ENCODE measurements at places on chromosomes 2 and 18.

DNA sequence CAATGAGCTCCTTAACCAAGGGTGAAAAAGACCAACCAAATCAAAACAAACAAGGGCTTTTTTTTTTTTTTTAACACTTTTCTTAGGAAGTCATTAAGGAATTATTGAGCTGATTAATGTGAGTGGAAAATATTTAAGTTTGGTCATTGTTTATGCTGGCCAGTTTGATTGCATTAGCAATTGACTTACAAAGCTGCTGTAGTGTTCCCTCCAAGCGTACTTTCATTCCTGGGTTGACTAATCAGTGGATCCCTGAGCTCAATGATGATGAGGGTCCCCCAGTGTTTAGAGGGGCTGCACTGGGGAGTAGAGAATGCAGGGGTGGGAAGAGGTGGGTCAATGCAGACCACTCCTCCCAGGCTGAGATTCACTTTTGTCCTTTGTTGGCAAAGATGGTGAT is 119.3 kb downstream of the PRKCE start:
- DNase-seq, result no peak

- no peak for DNase-seq
These were observed 99.6 kb downstream of the ADD2 start for GRCh38 chr2:70668432-70668831.

DNA sequence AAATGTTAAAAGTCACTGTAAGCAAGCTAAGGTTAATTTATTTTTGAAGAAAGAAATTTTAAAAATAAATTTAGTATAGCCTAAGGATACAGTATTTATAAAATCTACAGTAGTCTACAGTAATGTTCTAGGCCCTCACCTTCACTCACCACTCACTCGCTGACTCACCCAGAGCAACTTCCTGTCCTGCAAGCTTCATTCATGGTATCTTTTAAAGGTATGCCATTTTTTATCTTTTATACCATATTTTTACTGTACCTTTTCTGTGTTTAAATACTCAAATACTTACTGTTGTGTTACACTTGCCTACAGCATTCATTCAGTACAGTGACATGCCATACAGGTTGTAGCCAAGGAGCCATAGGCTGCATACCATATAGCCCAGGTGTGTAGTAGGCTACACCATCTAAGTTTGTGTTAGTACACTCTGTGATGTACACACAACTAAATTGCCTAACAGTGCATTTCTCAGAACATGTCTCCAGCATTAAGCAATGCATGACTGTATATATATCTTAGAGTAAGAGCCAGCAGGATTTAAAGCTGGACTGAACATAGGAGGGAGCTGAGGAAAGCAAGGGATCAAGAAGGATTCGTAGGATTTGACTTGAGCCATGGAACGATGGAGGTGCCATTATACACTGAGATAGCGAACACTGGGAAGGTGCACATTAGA is 83.1 kb upstream of the KLF7 start:
- no peak for DNase-seq

DNA sequence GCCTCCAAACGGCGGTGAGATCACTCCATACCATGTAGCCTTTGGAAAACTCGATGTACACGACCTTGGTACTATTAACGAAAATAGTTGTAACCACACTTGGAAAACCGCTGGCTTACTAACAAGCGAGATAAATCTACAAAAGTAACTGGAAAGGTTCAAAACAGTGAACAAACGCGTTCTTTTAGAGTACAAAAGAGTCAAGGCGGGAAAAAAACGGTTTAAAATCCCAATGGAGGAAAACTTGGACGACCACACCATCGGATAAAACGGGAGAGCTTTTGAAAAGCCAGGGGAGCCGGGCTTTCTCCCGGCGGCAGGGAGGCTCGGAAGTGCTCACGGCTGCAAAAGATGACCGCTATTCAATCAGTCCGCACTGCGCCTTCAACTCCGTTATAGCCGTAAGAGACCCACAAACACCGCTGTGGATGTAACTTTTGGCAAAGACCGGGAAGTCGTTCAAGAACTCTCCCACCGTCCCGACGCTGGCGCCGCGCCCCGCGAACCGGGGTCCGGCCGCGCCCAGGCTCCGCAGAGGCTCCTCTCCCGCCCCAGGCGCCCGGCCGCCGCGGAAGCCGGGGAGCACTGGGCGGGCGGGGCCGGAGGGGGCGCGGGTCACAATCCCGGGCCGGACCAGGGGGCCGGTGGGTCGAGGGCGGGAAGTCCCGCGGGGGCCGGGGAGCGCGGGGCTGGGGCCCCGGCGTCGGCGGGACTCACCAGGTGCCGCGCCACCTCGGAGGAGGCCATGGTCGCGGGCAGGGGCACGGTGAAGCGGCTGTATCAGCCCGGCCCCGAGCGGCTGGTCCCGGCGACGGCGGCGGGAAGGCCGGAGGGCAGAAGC is 465 bp downstream of the SEPTIN10 start:
- DNase-seq, result no peak

- peak; percentile 3 for DNase-seq
These were observed 75.8 kb upstream of the SLC1A4 start for GRCh38 chr2:64913357-64913869.

GRCh38 chr18:46445522-46446313 is 211.3 kb downstream of the LOXHD1 start:
- DNase-seq, result no peak

DNA sequence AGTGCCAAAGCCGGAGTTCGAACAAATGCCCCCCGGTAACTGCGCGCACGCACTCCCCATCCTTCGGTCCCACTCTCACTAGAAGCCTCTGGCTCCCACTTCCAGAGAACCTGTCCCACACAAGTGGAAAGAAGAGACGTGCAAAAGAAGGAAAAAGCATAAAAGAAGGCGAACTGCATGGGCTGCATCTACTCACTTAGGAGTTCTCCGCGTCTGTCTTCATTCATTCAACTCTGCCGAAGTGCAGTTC is 312 bp downstream of the NR4A2 start:
- peak; percentile 35 for DNase-seq

- DNase-seq, result no peak
These were observed 56.7 kb downstream of the MALT1 start for GRCh38 chr18:58727776-58728500.

DNA sequence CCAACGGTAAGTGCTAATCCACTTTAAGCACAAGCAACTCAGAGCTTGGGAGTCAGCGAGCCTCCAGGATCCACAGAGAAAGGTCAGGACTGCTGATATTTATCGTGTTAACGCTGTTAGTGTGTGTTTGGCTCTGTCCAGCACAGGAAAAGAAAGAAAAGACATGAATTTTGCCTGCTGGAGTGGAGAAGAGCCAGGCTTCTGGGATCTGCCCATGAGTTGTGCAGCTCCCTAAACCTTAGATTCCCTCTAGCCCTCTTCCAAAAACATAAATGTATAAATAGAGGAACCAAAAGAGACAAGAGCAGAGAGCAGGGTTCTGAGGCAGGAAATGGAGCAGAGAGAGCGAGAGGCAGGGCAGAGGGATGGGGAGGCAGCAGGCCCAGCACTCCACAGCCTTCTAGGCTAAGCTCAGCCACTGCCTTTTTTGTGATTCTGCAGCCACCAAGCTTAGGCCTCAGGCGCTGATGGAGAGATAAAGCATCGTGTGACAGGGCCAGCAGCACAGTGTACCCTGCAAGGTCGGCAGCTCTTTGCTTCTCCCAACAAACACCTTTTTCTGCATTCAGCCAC is 14.5 kb upstream of the MAT2A start:
- no peak for DNase-seq

- DNase-seq, result no peak
These were observed 221.5 kb upstream of the SMAD7 start for GRCh38 chr18:49172246-49172645.

- DNase-seq, result no peak
These were observed 118.6 kb downstream of the ANKRD44 start for GRCh38 chr2:197191940-197192322.

DNA sequence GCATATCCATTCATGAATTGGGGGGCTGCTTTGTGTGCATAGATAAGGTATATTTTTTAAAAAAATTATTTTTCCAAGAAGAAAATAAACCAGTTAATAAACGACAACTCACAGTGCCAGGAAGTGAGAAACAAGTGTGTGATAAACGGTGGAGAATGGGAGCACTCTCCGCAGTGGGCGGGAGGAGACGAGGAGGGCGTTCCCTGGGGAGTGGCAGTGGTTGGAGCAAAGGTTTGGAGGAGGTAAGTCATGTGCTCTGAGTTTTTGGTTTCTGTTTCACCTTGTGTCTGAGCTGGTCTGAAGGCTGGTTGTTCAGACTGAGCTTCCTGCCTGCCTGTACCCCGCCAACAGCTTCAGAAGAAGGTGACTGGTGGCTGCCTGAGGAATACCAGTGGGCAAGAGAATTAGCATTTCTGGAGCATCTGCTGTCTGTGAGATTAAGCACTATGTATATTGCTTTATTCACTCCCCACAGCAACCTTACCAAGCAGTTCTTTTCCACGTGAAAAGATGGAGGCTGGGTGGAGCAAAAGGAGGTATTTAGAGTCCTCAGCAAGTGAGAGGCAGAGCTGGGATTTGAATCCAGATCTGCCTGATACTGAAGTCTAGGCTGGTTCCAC is 27.0 kb upstream of the CASP8 start:
- DNase-seq, result peak; percentile 96

DNA sequence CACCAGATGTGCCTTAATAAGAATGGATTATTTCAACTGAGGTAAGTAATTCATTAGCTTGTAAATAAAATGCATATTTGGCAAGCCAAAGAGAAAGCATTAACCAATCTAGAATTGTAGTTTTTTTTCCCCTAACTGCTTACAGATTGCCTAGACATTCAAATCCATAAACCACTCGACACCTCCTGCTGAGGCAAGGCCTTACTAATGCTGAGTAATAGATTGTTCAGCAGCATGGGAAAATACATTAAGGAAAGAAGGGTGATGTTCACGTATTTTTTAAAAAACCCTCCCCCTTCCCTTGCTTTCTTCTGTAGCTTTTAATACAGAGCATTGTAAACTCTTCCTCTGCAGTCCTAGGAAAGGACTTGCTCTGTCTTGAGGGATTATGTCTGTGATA is 17.0 kb upstream of the LINC00305 start:
- no peak for DNase-seq

DNA sequence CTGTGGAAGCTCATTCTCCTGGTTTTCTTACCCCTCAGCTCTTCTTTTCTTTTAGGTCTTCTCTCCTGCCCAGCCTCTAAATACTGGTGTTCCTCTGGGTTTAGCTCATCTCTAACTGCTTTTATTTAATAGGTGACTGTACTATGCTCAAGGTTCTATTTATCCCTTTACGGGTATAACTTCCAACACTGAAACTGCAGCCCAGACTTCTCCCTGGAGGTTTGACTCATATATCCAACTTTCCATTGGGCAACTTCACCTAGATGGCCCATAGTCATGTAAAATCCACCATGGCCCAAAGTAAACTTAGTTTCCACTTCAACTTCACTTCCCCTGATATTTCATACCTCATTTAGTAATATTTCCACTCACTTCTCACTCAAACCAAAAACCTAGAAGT is 273.1 kb downstream of the PLCL1 start:
- no peak for DNase-seq

DNA sequence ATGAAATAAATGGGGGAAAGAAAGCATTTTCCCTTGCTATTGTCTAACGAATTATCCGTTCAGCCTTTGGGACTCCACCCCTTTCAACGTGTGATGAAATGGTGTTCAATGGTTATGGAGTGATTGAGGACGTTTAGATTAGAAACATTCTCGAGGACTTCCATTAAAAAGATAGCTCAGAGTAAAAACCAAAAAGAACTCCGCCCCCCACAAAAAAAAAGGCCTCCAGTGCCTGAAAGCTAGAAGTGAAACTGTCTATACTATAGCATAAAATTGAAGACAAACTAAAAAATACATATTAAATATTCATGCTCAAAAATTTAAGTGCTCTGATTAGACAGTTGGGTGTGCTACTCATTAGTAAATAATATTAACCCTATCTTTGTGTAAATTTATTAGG is 3.0 kb upstream of the ZNF516 start:
- no peak for DNase-seq

DNA sequence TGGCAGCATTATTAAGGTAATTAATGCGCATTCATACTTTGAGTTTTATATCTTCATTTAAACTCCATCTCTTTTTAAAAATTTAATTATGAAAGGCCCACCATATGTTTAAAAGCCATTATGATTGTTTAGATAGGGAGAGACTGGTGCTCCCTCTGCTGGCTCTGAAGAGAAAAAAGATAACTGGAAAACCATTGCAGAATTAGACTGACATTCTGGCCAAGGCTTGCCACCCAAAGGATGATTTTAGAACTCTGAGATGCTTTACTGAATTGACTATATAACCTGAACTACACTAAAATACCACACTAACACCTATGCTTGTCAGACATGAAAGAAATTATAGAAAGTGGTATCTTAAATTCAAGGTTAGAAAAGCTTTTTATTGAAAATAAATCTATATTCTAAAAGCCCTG is 127.6 kb upstream of the SPOPL start:
- DNase-seq, result peak; percentile 36

- no peak for DNase-seq
These were observed 161.3 kb downstream of the DNER start for GRCh38 chr2:229553091-229553490.

DNA sequence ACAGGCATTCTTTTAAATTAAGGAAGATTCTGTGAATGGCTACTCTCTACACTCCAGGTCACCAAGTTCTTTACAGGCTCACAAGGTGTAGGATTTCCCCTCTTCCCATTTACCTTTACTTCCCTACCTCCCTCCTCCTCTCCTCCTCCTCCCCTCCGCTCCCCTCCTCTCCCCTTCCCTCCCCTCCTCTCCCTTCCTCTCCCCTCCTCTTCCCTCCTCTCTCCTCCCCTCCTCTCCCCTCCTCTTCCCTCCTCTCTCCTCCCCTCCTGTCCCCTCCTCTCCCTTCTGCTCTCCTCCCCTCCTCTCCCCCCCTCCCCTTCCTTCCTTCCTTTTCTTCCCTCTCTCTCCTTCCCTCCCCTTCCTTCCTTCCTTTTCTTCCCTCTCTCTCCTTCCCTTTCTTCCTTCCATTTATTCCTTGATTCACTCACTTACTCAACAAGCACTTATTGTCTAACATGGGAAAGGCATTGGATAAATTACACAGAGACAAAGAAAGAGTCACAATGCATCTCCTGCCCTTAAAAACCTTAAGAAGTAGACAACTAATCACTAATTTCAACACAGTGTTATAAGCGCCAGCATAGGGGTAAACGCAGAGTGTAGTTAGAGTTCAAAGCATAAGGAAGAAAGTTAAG is 152.3 kb downstream of the CCDC178 start:
- DNase-seq, result no peak

DNA sequence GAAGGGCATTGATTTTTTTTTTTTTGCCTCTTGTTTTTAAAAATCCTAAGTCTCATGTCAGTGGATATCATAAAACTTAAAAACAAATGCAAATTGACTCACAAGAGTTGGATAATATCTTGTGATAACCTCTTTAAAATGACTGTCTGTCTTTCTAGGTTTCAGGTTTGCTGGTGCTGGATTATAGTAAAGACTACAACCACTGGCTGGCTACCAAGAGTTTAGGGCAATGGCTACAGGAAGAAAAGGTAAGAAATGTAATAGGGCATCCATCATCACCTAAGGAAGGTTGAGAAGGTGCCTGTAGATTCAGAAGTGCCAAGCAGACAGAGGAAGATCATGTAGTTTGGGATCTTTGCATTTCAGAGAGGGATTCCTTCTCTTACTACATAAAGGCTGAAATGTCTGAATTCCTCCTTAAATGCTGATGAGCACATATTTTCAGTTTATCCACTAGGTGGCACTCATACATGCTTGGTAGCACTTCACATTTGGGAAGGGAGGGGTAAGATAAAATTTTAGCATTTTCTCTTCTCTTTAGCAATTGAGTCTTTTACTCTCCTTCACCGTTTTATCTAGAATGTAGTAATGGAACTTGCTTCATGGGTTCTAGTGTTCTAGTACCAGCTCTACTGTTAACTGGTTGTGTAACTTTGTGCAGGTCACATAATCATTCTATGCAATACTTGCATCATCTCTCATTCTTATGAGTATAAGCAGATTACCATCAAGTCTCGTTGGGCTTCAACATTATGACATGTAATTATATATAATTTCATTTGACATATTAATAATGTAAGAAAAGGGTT is 21.1 kb downstream of the CPS1 start:
- peak; percentile 76 for DNase-seq

Data from NCI-H2029 treated with DMSO at 0.1 percent for 48 hours (cell line).